ENCODE measurements at places on chromosomes 12 and 14.
A peak's percentile ranks its signal among the peaks of the same experiment; 100 is the strongest.

DNA sequence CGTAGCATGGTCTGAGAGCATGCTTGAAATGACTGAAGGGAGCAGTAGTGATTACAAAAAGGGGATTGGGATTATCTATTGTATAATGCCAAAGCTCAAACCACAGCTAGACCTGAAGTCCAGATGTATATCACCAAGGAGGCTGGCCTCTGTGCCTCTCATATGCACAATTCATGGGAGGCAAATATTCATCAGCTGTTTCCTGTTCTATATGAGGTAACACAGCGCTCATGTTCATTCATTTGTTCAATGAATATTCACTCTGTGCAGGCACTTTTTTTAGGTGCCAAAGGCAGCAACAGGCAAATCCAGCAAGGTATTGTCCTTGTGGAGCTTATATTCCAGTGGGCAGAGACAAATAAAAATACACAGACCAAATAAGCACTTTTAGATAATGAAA, 39.0 kb downstream of the CRACR2A start:
- no peak for DNase-seq

DNA sequence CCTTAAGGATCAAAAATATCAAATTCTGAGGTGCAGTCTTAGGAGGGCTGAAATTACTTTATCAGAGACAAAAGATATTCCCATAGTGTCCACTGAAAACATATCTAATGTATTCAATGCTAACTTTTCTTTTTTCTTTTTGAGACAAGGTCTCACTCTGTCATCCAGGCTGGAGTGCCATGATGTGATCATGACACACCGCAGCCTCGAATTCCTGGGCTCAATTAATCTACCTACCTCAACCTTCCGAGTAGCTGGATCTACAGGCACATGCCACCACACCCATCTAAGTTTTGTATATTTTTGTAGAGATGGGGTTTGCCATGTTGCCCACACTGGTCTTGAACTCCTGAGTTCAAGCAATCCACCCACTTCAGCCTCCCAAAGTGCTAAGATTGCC, 68.3 kb downstream of the ZC3H14 start:
- DNase-seq, result no peak

DNA sequence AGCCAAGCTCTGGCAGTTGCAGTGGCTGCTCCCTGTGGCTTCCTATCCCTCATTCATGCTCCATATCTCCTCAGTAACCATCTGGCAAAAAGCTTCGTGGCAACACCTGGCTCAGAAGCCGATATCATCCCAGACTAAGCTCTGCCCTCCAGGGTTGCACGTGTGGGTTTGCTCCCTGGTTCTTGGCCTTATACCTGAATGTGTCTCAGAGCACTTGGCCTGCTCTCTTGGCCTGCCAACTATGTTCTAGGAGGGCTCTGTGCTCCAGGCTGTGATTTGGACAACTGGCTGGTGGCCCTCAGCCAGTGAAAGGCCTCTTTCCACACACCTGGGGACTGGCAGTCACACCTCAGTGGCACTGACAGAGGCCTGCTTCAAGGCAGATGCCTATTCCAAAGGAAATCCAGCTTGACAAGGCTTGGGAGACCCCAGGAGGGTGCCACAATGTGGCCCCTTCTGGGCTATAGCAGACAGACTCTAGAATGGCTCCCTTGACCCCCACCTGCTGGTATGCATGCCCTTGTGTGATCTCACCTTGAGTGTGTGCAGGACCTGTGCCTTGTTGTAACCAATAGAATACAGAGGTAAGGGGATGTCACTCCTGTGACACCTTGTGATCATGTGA, 10.5 kb downstream of the PLD4 start:
- DNase-seq, result no peak

GRCh38 chr14:68979021-68979721, at the start of gene ACTN1:
Gene ACTN1 (minus strand): TSS chr14:68979302. CDS start chr14:68979056, 246 bp downstream.
- peak; percentile 86 for DNase-seq

- DNase-seq, result no peak
Measured at GRCh38 chr12:12864243-12864642, 27.1 kb upstream of the GPRC5A start.

DNA sequence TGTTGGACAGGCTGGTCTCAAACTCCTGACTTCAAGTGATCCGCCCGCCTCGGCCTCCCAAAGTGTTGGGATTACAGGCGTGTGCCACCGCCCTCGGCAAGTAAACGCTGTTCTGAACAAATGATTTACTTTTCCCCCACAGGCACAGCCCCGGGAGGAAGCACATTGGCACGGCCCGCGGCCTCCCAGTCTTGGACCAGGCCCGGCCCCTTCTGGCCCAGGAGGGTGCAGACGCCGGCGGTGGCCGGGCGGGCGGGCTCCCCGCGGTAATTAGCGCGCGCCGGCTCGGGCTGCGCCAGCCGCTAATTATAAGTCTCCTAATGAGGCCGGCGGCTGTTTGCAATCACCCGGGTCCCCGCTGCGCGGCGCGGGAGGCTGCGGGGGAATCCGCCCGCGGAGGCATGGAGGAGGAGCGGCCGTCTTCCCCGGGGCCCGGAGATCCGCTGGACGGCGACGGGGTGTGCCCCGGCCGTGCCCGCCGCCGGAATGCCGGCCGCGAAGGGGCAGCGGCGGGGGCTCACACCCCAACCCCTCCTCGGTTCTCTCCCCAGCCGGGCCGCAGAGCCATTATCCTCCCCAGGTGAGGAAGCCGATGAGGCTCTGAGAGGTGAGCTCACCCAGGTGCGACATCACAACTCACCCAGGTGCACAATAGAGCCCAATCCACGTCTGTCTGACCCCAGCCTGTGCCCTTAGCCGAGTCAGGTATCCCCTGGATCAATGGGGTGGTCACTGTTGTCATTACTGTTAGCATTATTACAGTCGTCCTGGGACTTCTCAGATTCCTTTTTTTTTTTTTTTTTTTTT, 3.3 kb upstream of the POP5 start:
- DNase-seq, result peak; percentile 80

- no peak for DNase-seq
Measured at GRCh38 chr14:55142466-55142865, 13.4 kb downstream of the LGALS3 start.

- DNase-seq, result peak; percentile 70
Measured at GRCh38 chr14:104753528-104754212, 723 bp downstream of the SIVA1 start.

- no peak for DNase-seq
Measured at GRCh38 chr14:74713395-74713735, 421 bp downstream of the FCF1 start.

- no peak for DNase-seq
Measured at GRCh38 chr12:27787559-27787958, 7.5 kb upstream of the MANSC4 start.

DNA sequence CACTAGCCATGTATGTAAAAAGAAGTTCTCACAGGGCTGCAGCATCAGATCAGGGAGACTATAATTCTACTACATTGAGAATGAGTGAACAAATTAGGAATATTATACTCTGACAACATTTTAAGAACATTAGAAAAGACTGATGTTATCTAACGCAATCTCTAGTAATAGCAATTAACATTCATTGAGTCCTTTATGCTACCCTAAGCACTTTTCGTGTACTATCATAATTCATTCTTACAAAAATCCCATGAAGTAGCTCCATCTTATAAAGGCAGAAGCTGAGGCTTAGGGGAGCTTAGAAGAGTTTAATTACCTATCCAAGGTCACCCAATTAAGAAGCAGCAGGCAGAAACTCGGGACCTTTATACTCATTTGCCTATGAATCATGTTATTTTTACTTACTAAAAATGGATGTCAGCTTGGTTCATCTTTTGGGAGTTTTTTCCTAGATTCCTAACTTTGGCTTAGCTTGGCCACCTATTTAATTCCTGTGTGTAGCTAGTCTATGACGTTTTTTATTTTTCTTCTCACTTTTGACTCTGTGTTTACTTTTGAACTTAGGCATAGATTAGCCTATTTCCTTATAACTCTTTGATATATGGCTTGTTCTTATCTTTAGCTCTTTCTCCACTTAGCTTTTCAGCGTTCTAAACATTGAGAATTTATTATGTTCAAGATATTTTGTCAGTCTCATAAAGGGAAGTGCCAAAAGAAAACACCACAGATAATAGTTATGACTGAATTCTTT, 333.5 kb upstream of the DCN start:
- DNase-seq, result no peak

- DNase-seq, result no peak
Measured at GRCh38 chr12:55993230-55993853, 3.7 kb upstream of the SUOX start.

- DNase-seq, result no peak
Measured at GRCh38 chr14:103684471-103684870, 30.8 kb downstream of the XRCC3 start.

DNA sequence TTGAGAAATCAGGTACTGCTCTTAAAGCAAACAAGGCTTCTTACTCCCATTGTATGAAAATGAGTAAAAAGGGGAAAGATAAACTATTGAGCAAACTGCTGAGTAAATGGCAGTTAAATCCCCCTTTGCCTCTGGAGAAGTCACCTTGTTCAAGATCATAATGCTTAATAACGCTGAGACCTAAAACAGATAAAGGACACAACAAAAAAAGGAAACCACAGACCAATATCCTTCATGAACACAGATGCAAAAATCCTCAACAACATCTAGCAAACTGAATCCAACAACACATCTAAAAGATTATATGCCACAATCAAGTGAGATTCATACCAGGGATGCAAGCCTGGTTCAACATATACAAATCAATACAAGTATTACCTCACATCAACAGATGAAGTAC, 109.0 kb upstream of the MDM1 start:
- no peak for DNase-seq

GRCh38 chr12:125202421-125202820, 137.2 kb downstream of the AACS start:
- DNase-seq, result no peak

DNA sequence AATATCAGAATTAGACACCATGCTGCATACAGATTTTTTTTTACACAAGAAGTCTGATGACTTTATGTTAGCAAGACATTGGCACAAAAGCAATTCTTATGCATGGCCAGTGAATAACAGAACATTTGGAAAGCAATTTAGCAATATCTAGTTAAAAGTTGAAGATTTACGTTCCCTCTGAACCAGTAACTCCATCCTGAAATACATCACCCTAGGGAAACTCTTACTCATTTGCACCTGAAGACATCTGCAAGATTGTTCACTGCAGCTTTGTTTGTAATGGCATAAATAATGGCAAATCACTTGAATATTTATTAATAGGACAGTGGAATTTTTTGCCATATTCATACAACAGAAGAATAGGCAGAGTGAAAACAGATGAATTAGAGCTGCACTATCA, 670.0 kb upstream of the NOVA1 start:
- DNase-seq, result no peak

GRCh38 chr12:68375756-68376695, 43.9 kb upstream of the MDM1 start:
- DNase-seq, result no peak

GRCh38 chr12:109608270-109608669, 34.7 kb downstream of the MVK start:
- DNase-seq, result no peak

DNA sequence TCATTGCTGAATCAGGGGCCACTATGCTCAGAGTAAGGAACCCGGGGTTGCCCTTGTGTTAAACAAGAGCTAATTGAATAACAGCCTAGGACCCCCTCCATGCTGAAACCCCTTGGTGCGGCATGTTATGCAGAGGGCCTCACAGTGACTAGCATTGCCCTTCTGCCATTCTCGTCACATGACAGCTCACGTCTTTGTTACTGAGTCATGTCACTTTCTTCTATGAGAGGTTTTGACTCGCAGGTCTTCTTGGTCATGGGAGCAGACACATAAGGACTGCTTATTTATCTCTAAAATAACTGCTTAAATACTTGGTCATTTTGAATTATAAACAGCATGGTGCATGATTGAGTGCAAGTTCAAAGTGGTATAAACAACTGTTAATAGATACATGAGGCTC, 24.9 kb downstream of the TCTN1 start:
- no peak for DNase-seq

- DNase-seq, result no peak
Measured at GRCh38 chr14:68361231-68361630, 431.6 kb downstream of the ZFP36L1 start.

DNA sequence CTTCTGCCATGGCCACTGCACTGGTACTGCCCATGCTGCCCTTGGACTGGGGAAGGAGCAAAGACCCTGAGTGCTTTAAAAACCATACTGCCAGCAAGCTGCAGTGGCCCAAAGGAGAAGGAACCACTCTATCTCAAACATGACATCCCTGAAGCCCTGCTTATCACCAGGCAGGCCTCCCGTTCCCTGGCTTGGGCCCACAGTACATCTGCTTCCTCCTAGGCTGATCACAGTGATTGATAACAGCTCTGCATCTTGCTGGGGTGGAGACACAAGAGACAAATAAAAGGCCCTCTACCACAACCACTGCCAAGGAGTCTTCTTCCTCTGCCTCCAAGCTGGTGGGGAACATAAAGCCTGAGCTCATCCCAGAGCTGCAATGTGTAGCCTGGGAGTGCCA, 567.5 kb downstream of the TRHDE start:
- no peak for DNase-seq

- no peak for DNase-seq
Measured at GRCh38 chr12:56326533-56326932, 7.3 kb downstream of the PAN2 start.

GRCh38 chr12:72738811-72739210, 466.6 kb downstream of the TRHDE start:
- no peak for DNase-seq

Measured in activated CD8-positive, alpha-beta memory T cell treated with anti-CD3 and anti-CD28 coated beads for 24 hours (primary cell).